ENCODE measurements at places on chromosomes 3 and 15. TPM values are rescaled to one million over a fixed set of nuclear protein-coding genes. Genes with fewer than 3 reads are reported as not detected.
A peak's percentile ranks its signal among the peaks of the same experiment; 100 is the strongest.

Gene MINDY2
- total RNA-seq: 11.3 TPM

Gene CIDEC
- total RNA-seq: 3.3 TPM

Gene PAK6
- total RNA-seq: 0.44 TPM

Gene GOLGA6A
- 1.1 TPM for total RNA-seq

Gene CPN2
- total RNA-seq: 0.13 TPM

Gene UCN2
- total RNA-seq: not detected

Gene SCN11A
- not detected for total RNA-seq

Gene FBXL22
- total RNA-seq: 0.27 TPM

DNA sequence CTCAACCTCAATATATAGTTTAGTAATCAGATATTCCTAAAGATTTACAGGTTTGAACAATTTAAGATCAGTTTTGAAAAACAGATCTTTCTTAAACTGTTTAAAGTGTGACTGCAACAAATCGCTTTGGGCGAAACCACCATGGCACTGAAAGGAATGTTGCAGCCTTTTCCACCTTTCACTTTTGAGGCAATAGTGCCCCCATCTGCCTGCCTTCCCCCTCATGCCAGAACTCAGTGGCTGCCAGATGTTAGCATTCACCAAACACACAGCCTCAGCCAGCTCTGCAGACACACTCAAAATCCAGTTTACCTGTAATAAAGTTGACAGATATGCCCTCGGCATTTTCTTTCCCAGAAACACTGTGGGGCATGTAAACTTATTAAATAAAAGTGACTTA is 3.3 kb downstream of the LYSMD4 start:
- DNase-seq: no peak

- DNase-seq: no peak
Measured at GRCh38 chr3:31815631-31816440, 165.2 kb downstream of the OSBPL10 start.

GRCh38 chr3:114178770-114179368 is at the start of gene DRD3:
DRD3 (minus strand) TSS chr3:114179052; CDS start chr3:114171992, 7,060 bp downstream.
- no peak for DNase-seq

GRCh38 chr3:127212711-127213110 is 19.8 kb downstream of the PRR23E start:
- DNase-seq: no peak

- peak; percentile 37 for DNase-seq
Measured at GRCh38 chr3:13420045-13420830, at the start of gene NUP210. NUP210 (minus strand) TSS chr3:13420322; CDS start chr3:13420226, 96 bp downstream.

- DNase-seq: no peak
Measured at GRCh38 chr15:67605871-67606270, 63.4 kb downstream of the MAP2K5 start.

GRCh38 chr15:64997745-64998375 is 8.1 kb upstream of the SPG21 start:
- DNase-seq: no peak

GRCh38 chr3:38019658-38020341 is 9.6 kb downstream of the PLCD1 start:
- DNase-seq: no peak

GRCh38 chr3:154776549-154777225 is 303.4 kb upstream of the MME start:
- DNase-seq: no peak

DNA sequence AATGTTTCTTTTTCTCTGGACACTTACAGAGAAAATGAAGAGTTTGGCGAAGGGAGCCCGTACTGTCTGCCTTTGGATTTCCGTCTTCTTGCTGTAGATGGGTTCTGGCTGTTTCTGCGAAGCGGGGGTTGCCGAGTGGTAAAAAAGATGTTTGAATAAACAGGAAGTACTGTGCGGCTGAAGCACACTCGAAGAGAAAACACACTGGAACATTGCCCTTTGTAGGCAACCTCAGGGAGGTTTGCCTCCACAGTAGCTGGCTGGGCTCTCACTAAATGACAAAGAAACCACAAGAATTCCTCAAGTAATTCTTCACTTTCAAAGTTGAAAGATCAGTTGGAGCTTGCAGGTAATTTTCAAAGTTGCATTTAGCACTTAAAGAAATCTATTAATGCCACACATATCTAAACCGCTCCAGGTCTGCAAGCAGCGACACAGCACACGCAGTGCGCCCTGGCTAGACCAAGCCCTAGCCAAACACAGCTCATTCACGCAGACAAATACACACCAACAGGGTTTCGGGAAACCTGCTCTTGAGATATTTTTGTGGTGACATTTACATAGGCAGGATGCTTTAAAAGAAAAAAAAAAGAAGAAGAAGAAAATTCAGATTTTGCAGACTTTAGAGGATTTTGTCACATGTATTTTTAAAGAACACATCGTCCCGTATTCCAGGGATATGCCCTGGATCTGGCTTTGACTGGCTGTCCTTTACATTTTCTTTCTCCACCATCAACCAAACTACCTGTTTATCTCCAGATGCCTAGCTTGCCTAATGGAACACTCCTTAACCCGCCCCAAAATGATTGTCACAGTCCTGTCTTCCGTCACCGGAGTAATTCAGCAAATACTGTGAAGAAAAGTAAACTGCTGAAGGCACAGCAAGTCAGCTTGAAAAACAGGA is 452.8 kb downstream of the FOXP1 start:
- no peak for DNase-seq

- no peak for DNase-seq
Measured at GRCh38 chr15:49094923-49095322, 48.7 kb upstream of the SECISBP2L start.

GRCh38 chr15:79179108-79179561 is 88.6 kb upstream of the RASGRF1 start:
- DNase-seq: no peak

GRCh38 chr3:149363053-149363452 is 14.4 kb downstream of the TM4SF1 start:
- DNase-seq: no peak

GRCh38 chr3:71252466-71252865 is 331.1 kb downstream of the FOXP1 start:
- no peak for DNase-seq

- DNase-seq: no peak
Measured at GRCh38 chr15:38401701-38402100, 52.2 kb upstream of the FAM98B start.

DNA sequence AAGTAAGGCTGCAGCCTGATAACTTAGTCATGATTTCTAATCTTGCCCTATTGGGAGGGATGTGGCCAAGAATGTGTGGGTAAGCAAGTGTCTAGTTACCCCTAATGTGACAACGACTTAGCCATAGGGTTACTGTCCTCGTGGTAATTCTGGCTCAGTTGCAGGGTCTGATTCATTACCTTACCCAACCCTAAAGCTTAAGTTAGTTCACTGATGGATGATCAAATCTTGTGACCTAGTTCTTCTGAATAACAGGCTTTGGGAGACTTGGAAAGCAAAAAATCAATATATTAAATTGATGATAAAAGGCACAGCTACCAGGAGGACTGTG is 1.6 kb upstream of the INTS14 start:
- DNase-seq: no peak

DNA sequence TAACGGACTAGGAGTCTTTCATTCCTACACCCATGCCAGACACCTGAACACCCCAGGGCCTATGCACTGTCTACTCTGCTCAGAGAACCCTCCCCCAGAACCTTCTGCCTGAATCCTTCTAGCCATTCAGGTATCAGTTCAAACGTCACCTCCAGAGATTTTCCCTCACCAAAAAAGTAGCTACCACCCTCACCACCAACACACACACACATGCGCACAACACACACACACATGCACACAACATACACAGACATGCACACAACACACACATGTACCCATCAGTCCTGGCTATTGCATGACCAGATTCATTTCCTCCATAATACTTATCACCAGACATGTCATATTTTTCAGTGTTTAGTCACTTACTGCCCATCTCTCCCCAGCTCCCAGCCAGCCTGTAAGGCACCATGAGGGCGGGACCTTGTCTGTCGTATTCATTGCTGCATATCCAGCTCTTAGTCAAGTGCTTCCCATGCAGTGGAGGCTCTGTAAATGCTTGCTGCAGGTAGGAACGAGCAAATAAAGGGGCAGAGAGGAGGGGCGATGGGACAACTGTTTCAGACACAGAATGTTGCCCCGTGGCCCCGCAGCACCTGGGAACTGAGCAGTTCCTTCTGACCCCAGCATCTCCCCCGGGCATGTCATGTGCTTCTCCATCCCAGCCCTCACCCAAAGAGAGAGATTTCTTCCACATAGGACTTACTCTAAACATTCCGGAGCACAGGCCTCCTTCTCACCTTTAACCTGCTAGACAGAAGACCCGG is 29.2 kb downstream of the XXYLT1 start:
- DNase-seq: peak; percentile 15

DNA sequence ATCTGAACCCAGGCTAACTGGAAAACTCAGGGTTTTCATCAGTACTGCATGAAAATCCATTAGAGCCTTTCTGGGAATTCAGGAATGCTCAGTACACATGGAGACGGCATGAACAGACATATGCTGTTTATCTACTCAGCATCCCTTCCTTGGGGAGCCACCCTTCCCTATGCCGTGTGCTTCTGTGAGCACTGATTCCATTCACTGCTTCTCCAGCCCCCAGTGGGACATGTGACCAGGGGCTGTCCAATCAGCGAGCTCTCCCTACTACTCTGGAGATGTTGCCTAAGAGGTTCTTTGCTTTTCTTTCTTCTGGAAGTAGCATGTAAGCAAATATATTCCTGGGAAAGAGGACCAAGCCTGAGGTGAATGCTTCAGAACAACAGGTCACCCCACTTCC is 5.6 kb upstream of the PCOLCE2 start:
- no peak for DNase-seq

GRCh38 chr3:122183893-122184590 is 574 bp downstream of the CASR start:
- no peak for DNase-seq

GRCh38 chr3:143041903-143042302 is 40.5 kb downstream of the U2SURP start:
- no peak for DNase-seq

- DNase-seq: no peak
Measured at GRCh38 chr3:128011140-128011539, 41.1 kb upstream of the SEC61A1 start.

DNA sequence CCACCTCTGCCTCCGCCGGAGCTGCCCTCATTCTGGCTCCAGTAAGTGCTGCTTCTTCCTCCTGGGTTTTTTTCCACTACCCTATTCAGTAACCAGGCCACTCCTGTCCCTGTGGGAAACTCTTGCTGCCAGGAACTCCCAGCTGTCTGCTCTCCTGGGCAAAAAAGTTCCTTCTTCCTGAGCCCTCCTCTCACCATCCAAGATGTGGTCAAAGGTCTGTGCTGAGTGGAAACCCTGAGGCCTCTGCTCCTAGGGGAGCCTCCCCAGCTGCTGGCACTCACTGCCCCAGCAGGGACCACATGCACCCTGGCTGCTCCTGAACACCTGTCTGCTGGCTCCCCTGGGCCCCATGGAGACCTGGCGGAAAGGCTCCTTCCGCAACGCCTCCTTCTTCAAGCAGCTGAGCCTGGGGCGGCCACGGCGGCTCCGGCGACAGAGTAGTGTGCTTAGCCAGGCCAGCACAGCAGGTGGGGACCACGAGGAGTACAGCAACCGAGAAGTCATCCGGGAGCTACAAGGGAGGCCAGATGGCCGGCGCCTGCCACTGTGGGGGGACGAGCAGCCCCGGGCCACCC is 454 bp downstream of the C15orf62 start:
- DNase-seq: no peak
